ENCODE measurements at places on chromosomes 7 and 10. TPM values are rescaled to one million over a fixed set of nuclear protein-coding genes. Genes with fewer than 3 reads are reported as not detected.

The ATG9B gene
- 1.8 TPM for total RNA-seq

The ADRA2A gene
- 1.5 TPM for total RNA-seq

DNA sequence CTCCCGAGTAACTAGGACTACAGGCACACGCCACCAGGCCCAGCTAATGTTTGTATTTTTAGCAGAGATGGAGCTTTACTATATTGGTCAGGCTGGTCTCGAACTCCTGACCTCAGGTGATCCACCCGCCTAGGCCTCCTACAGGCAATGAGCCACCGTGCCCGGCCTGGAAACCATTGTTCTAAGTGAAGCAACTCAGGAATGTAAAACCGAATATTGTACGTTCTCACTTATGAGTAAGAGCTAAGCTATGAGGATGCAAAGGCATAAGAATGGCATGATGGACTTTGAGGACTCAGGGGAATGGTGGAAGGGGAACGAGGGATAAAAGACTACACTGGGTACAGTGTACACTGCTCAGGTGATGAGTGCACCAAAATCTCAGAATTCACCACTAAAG is 235.1 kb upstream of the AUTS2 start:
- DNase-seq = peak; percentile 56

- peak; percentile 63 for DNase-seq
Observed at GRCh38 chr10:108424656-108425055, 1260.2 kb upstream of the SORCS1 start.

GRCh38 chr10:131960631-131961046 is 21.1 kb downstream of the BNIP3 start:
- DNase-seq = no peak

GRCh38 chr7:140196361-140197217 is 19.8 kb upstream of the KDM7A start:
- peak; percentile 81 for DNase-seq

- DNase-seq = no peak
Observed at GRCh38 chr10:80660736-80661135, 123.0 kb downstream of the SH2D4B start.

- DNase-seq = peak; percentile 71
Observed at GRCh38 chr10:3354174-3354900, 181.8 kb upstream of the PITRM1 start.

DNA sequence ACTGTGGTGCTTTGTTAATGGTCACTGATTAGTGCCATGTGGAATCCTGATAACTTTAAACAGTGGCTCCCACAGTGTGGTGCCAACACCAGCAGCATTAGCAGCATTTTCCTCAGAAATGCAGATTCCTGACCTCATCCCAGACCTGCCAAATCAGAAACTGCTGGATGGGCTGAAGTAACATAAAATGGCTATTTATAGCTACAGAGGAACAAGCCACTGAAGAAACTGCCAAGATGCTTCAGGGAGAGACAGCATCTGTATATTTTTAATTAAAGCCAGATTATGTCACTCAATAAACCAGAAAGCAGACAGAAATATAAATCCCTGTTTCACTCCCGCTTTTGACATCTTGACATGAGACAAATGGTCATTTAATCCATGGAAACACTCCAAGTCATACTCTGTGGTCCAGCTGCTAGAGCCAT is 178.5 kb downstream of the AMPH start:
- DNase-seq = peak; percentile 28

GRCh38 chr7:69859342-69859741 is 261.1 kb downstream of the AUTS2 start:
- DNase-seq = no peak
